ENCODE measurements at places on chromosomes 7 and 10.

DNA sequence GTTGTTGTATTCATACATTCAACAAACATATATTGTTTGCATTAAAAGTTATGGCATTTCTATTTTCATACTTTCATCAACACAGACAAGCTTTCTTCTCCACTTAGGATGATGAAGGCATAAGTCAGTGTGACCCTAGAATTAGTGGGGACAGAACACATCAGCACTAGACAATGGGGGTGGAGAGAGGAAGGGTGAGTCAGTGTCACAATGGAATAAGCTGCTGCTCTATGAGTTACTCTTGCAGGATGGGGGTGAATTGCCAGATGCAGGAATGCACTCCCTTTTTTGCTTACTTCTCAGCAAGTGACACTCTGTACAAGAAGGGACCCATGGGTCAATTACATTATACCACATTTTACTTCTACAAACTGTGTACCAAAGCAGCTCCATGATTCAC is 74.0 kb downstream of the DGKI start:
- DNase-seq, result no peak

GRCh38 chr10:119543814-119544642 is 1.5 kb upstream of the RGS10 start:
- DNase-seq, result no peak

- no peak for DNase-seq
Observed at GRCh38 chr10:33370434-33370930, 36.0 kb upstream of the NRP1 start.

DNA sequence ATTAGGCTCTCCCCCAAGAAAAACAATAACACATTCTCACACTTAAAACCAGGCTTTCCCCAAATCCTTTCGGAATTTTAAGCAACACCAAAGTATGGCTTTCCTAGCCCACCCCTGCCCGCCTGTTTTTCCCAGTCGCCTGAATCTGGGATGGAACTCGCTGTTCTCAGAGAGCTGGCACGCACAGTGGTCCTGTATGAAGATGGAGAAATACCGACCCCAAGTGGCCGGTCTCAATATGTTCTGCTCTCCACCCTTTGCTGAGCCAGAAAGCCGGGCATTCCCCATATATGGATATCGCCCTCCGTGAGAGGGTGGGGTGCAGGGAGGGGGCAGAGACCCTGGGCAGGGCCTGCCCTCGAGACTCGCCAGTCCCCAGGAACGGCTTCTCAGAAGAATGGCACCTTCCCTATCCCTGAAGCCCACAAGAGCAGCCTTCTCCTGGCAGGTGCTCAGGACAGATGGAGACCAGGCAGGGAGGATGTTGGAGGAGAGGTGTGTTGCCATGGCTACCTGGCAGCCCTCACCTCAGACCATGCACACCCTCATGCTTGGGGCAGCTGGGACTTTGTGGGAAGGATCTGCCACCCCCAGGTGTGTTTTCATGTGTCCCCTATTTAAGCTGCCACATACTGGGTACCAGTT is 3.4 kb downstream of the TACR2 start:
- DNase-seq, result peak; percentile 10

DNA sequence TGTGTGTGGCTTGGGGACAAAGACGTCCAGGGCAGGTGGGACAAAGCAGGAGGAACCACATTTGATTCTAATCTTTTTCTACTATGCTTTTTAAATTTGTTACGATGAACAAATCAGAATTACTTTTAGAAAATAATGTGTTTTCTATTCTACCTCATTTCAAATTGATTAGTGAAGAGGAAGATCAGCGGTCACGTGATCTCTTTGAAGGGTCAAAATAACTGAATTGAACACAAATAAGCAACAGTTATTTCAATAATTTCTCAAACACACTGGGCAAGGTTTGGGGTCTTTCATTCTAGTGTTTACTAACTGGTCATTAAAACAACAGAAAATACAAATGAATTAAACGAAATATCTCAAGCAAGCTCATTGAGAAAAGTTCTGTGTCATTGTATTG is 773.0 kb upstream of the IGFBP3 start:
- DNase-seq, result no peak

- no peak for DNase-seq
Observed at GRCh38 chr10:78532480-78533042, 498.9 kb downstream of the RPS24 start.

- no peak for DNase-seq
Observed at GRCh38 chr10:53843736-53844362, 957.2 kb downstream of the PCDH15 start.

GRCh38 chr10:22326145-22326702 is 5.3 kb downstream of the BMI1 start:
- no peak for DNase-seq

GRCh38 chr7:22074897-22075296 is 129.2 kb upstream of the CDCA7L start:
- no peak for DNase-seq

GRCh38 chr7:47735431-47736345 is 153.8 kb upstream of the TNS3 start:
- DNase-seq, result no peak

GRCh38 chr7:12090757-12091221 is 120.3 kb upstream of the TMEM106B start:
- DNase-seq, result no peak

DNA sequence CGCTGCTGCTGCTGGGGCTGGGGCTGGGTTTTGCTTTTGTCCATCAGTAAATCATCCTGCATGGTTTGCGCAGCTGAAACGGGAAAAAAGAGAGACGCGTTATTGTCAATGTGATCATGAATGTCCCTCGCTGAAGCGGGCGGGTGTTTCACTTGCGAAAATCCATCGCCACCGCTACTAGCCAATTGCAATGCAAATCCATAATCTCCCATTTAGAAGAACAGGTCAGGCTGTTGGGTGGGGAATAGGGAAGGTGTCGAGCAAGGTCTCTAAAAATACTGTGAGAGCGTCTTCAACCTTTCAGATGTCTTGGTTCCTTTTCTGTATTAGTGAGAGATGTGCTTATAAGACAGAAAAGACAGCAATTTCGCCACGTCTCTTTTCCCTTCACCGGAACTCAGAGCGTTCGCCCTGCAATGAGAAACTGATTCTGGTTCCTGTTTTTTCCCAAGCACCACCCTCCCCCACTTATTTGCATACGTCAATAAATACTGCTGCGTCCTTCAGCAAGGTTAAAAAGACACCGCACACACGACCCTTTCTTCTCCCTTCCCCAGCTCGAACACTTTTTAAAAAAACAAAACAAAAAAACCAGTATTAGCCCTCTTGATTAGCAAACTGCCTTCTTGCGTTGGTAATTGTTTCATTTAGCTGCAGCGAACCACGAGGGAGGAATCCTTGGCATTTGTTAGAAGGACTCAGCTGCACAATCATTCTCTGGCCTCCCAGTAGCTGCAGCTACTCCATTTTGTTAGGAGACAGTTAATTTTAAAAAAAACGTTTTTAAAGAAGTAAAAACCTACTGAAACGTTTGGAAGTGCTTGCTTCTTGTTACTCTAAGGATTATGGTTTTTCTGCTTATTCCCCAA is 50.4 kb downstream of the CPEB3 start:
- no peak for DNase-seq

Data from activated naive CD4-positive, alpha-beta T cell (primary cell).